GM06990 (cell line): ENCODE measurements at places on chromosomes 13 and 19.

GRCh38 chr13:87919956-87920355, 248.8 kb downstream of the SLITRK5 start:
- no peak for DNase-seq

GRCh38 chr19:19571071-19571786, 33.2 kb downstream of the CILP2 start:
- DNase-seq = no peak

DNA sequence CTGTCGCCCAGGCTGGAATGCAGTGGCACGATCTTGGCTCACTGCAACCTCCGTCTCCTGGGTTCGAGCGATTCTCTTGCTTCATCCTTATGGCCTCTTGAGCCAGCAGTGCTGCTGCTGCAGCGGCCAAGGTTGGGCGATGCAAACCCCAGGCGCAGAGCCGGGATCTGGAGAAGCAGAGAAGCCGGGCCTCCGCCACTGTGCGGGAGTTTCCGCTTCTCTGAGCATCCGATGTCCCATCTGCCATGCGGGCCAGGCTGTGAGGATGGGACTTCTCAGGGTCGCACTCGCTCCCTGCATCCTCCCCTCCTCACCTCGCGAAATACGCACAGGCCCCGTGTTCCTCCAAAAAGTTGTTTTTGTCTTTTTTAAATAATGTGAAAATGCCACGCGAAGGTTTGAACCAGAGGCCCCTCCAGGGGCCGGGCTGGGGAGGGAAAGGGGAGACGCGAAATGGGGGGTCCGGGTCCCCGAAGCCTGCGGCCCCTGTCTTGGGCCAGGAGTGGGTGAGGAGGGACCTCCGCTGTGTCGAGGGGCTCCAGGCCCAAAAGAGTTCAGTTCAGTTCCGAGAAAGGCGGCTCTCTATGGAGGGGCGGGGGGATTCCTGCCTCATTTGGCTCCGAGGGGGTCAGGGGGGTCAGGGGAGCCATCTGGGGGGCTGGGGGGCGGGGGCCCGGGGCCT, 15.9 kb downstream of the CYTH2 start:
- no peak for DNase-seq

- no peak for DNase-seq
Observed at GRCh38 chr13:33279414-33280278, 5.9 kb downstream of the STARD13 start.

DNA sequence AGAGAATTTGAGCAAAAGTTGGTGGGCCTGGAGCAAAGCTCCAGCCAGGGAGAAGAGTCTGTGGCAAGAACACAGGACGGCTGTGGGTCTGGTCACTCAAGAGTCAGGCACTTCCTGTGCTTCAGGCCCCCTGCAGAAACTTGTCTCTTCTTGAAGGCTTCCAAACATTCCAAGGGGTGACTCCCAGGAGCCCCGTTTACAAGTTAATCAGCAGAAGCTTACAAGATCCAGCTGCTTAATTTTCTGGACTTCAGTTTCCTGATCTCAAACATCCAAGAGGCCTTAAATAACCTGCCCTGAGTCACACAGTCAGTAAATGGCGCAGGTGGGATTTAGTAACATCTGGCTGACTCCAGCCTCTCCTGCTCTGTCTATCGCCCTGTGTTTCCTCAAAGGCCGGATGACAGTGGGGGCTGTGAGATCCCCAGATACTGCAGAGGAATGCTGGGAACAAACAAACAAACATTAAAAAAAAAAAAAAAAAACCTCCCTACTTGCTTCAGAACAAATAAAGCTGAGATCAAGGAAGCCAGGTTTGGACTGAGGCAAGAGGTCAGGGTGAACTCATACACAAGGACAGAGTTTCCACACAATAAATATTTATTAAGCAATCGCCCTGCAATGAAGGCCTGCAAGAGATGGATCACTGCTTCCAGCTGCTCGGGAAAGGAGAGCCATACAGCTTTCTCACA, 175.4 kb upstream of the RFC3 start:
- no peak for DNase-seq

GRCh38 chr19:36059180-36059910, 4.6 kb downstream of the WDR62 start:
- no peak for DNase-seq

- no peak for DNase-seq
Observed at GRCh38 chr13:78012046-78012445, 93.4 kb upstream of the EDNRB start.

GRCh38 chr13:111642156-111642767, 321.8 kb downstream of the TEX29 start:
- no peak for DNase-seq

DNA sequence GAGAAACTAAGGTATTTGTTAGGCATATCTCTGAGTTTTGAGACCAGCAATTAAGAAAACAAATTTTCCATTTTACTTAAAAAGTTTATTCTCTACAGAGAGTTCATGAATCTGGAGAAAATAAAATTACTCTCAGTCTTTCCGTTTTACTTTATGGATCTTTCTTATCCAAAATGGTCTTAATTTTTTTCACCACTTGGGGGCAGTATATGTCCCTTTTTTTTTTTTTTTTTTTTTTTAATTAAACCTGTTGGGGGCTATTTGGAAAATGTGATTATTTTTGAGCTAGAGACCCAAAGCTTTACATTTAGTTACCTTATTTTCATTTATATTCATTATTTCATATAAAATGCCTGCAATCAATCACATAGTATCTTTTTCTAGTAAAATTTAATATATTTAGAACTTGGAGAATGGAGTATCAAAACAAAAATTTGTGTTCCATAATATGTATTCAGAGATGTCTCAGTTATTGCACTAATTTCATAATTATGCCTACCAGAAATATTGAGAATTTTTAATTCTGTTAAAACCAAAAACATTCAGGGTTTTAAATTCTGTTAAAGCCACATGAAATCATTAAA, 27.1 kb downstream of the PIBF1 start:
- no peak for DNase-seq

- no peak for DNase-seq
Observed at GRCh38 chr13:75196147-75196837, 285.7 kb downstream of the TBC1D4 start.

DNA sequence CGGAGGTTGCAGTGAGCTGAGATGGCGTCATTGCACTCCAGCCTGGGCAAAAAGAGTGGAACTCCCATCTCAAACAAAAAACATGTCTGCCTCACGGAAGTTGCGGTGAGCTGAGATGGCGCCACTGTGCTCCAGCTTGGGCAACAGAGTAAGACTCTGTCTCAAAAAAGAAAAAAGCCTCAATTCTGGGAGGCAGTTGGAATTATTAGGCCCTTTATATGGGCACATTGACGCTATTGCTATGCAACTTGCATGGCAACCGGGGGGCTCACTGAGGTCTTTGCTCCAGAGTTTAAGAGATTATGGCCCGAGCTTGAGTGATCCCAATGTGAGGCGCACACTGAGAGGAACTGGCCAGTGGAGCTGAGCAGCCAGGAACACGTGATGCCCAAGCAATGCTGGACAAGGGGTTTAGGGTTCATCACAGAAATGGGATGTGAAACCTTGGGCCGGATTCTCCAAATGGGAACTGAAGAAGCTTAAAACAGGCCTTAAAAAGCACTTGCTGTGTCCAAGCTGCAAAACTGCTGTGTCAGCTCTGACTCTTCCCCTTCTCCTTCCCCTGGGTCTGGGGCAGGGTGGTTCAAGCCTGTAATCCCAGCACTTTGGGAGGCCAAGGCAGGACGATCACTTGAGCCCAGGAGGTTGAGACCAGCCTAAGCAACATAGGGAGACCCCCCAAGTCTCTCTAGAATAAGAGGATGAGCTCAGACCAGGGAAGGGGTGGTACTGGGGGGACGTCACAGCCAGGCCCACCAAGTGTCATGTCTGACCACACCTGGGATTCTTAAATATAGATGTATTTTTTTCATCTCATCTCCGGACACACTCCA, 2.5 kb downstream of the FTL start:
- no peak for DNase-seq

DNA sequence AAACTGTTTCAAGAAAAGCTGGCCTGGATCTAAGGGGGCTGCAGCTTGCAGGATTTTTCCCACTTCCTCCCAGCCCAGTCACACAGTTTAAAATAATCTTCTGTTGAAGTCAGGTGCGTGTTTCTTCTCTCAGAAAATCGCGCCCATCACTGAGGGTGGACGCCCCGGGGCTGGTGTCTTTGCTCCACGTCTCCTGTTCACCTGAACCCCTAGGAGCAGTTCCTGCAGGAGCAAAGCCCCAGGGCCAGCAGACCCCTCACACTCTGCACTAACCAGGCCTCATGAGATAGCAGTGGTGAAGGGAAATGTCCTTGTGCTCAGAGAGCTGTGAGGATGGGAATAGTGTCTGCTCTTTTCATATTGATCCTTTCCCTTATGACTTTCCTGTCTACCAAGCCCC, 920 bp upstream of the SIGLEC7 start:
- no peak for DNase-seq

DNA sequence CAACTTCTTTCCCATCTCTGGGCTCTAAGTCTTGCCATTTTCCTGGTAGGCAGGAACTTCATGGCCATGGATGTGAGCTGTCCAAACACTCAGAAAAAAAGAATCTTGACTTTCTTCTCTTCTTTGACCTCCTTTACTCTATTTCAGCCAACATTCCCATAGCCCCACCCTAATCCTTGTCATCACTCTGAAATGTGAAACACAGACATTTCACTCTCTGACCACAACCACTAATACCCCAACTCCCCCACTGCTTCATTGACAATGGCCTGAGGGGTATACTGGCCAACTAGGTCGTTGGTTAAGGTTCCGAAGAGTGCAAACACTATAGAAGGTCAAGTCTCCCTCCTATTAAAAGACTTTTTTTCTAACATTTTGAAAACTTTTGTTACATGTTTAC, 4.7 kb upstream of the CYP2A13 start:
- DNase-seq = no peak

DNA sequence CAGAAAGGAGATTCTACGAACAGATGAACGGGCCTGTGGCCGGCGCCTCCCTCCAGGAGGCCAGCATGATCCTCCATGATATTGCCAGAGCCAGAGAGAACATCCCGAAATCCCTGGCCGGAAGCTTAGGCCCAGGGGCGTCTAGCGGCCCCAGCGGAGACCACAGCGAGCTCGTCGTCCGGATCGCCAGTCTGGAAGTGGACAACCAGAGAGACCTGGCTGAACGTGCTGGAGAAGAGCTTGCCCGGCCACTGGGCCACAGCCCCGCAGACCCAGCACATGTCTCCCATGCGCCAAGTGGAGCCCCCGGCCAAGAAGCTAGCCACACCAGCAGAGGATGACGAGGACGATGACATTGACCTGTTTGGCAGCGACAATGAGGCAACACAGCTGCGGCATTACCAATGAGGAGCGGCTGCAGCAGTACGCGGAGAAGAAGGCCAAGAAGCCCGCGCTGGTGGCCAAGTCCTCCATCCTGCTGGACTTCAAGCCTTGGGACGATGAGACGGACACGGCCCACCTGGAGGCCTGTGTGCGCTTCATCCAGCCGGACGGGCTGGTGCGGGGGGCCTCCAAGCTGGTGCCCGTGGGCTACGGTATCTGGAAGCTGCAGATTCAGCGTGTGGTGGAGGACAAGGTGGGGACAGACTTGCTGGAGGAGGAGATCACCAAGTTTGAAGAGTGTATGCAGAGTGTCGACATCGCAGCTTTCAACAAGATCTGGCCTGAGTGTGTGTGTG, 78.8 kb upstream of the FRY start:
- no peak for DNase-seq

- DNase-seq = no peak
Observed at GRCh38 chr13:67299072-67299635, 69.0 kb upstream of the PCDH9 start.

- DNase-seq = no peak
Observed at GRCh38 chr19:31541396-31541795, 192.2 kb upstream of the TSHZ3 start.

GRCh38 chr19:18021121-18021755, 13.3 kb downstream of the ARRDC2 start:
- peak; percentile 52 for DNase-seq

- peak; percentile 55 for DNase-seq
Observed at GRCh38 chr19:11767633-11768133, 883 bp downstream of the ZNF441 start.

GRCh38 chr19:20863176-20863575, 59.9 kb upstream of the ZNF85 start:
- DNase-seq = no peak

DNA sequence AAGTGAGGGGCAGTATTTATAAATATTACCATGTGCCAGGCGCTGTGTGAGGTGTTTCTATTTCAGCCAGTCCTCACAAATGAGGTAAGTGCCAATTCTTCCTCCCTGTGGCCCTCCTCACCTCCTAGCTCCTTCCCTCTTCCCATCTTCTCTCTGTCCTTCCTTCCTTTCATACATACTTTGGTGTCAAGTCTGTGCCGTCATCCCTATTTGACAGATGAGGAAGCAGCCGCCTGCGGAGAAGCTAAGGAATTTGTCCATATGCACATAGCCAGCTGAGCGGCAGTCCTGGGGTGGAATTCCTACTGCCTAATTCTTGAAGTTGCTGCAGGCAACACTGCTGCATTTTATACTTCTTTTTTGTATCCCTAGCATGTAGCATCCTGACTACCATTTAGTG, 150.8 kb downstream of the B3GLCT start:
- DNase-seq = no peak

GRCh38 chr19:51693260-51693659, at the start of gene SPACA6:
Gene SPACA6 (plus strand): TSS chr19:51693330. CDS start chr19:51693527, 197 bp downstream.
- no peak for DNase-seq

GRCh38 chr13:32039528-32039927, 8.0 kb downstream of the FRY start:
- DNase-seq = no peak

GRCh38 chr19:13398780-13399726, 107.2 kb downstream of the CACNA1A start:
- no peak for DNase-seq

DNA sequence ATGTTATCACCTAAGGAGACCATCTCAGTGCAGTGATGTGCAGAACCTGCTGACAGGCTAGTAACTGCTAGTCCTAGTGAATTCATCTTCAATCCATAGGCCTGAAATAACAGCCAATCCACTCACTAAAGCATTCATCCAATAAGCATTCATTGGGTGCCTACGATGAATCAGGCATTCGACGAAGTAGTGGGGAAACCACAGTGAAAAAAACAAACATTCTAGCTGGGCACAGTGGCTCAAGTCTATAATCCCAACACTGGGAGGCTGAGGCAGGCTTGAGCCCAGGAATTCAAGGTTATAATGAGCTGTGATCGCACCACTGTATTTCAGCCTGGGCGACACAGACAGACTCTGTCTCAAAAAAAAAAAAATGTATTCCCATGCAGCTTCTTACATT, 135.6 kb downstream of the RNF17 start:
- DNase-seq = no peak
